Transverse colon (tissue), 4 donors: ENCODE measurements at places on chromosomes 2 and 18. TPM values are rescaled to one million over a fixed set of nuclear protein-coding genes. Genes with fewer than 3 reads are reported as not detected.

Gene CHRNA1
- 7.4 TPM for total RNA-seq

Gene CCDC85A
- 1.1 TPM for total RNA-seq

Gene PIEZO2
- total RNA-seq: 2.9 TPM

Gene SERPINB2
- not detected for total RNA-seq

DNA sequence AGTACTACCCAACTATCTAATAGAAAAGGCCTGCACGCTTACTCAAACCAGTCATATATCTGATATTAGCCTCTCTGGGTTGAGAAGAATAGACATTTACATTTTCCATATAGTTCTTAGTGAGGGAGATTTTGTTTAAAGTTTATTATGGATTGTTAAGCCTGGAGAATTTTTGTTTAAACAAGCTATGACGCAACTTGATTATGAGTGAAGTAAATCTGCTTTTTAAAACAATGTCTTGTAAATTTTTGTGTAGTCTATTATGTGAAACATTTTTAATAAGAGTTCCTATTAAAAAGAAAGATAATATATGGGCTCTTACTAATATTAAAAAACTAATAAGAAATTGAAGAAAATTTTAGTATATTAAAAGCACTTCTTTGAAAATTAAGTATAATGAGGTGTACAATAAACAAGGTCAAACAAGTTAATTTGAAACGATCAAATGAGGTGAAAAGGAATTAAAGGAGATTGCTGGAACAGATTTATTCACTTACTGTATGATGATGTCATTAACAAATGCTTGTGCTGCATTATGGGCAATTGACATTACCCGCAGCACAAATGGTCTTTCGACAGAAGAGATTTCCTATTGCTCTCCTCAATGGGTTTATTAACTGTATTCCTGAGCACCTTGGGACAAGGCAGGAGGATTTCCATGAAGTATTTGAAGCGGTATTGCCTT lies 229.2 kb upstream of the SMIM21 start:
- no peak for DNase-seq

DNA sequence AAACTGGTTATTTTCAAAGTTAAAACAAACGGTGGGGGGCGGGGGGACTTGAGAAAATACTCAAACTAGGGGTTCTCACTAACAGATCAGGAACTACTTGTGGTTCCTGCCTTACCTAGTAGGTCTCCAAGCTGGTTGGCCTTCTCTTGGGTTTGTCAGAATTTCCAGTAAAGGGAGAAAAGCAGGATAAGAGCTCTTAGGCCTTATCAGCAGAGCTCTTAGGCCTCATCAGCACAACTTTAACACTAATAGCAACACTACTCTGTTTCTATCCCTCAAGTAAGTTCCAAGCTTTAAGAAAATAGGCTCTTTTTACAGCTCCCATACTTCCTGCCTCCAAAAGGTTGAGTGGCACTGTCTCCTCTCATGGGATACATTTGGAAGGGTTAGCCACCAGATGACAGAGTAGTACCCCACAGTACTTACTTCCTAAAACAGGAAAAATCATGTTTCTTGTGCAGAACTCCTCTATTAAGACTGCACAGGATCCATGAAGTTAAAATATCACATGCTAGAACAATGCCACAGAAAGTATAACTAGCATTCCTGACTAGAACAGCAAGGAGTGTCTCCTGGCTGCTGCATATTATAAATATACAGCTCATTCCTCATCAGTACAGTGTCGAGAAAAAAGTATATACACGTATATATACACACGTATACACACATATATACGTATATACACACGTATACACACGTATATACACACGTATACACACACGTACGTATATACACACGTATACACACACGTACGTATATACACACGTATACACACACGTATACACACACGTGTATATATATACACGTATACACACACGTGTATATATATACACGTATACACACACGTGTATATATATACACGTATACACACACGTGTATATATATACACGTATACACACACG lies 6.1 kb downstream of the FBXO11 start:
- no peak for DNase-seq
